ENCODE measurements at places on chromosomes 16 and 17.

GRCh38 chr16:57390636-57391295, 13.8 kb upstream of the CCL17 start:
- DNase-seq = no peak

- no peak for DNase-seq
Observed at GRCh38 chr17:36496018-36496789, 9.7 kb downstream of the ZNHIT3 start.

GRCh38 chr17:50062293-50063243, 6.7 kb downstream of the ITGA3 start:
- no peak for DNase-seq

GRCh38 chr16:59121411-59122261, 387.5 kb upstream of the GOT2 start:
- DNase-seq = no peak

DNA sequence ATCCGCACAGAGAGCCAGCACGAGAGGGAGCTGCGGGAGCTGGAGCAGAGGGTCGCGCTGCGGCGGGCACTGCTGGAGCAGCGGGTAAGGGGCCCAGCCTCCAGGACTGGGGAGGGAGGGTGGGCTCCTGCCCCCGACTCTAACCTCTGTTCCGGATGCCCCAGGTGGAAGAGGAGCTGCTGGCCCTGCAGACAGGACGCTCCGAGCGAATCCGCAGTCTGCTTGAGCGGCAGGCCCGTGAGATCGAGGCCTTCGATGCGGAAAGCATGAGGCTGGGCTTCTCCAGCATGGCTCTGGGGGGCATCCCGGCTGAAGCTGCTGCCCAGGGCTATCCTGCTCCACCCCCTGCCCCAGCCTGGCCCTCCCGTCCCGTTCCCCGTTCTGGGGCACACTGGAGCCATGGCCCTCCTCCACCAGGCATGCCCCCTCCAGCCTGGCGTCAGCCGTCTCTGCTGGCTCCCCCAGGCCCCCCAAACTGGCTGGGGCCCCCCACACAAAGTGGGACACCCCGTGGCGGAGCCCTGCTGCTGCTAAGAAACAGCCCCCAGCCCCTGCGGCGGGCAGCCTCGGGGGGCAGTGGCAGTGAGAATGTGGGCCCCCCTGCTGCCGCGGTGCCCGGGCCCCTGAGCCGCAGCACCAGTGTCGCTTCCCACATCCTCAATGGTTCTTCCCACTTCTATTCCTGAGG, 4.4 kb downstream of the HIRIP3 start:
- DNase-seq = no peak

DNA sequence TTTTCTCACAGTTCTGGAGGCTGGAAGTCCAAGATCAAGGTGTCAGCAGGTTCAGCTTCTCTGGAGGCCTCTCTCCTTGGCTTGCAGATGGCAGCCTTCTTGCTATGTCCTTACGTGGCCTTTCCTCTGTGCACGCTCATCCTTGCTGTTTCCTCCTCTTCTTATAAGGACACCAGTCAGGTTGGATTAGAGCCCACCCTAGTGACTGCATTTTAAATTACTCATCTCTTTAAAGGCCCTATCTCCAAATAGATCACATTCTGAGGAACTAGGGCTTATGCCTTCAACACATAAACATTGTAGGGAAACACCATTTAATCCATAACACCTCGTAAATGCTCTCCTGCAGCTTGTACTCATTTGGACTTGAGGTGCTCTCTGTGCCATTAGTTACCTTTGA, 36.3 kb downstream of the DHRS7C start:
- DNase-seq = no peak

All from mesothelial cell of epicardium (in vitro differentiated cells).